Thyroid gland (tissue), 4 donors: ENCODE measurements at places on chromosomes 1 and 21. TPM values are rescaled to one million over a fixed set of nuclear protein-coding genes. Genes with fewer than 3 reads are reported as not detected.
A peak's percentile ranks its signal among the peaks of the same experiment; 100 is the strongest.

DNA sequence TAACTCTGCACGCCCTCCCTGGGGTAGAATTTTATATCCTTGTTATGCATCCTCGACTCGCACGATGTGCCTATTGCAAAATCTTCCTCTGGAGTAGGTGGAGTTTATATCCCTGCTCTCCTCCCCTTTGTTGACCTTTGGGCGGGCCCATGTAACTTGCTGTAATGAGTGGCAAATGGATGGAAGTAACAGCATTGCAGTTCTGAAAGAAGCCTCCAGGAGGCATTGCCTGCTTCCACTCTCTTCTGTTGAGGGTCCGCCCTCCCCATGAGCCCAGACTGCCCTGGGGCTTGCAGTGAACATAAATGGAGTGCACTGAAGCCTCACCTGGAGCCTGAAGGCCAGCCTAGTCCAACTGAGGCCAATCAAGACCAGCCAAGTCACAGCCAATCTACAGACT, 62.2 kb upstream of the GRIK3 start:
- DNase-seq = no peak

- DNase-seq = no peak
These were observed 26.0 kb downstream of the SETD4 start for GRCh38 chr21:36034211-36034913.

DNA sequence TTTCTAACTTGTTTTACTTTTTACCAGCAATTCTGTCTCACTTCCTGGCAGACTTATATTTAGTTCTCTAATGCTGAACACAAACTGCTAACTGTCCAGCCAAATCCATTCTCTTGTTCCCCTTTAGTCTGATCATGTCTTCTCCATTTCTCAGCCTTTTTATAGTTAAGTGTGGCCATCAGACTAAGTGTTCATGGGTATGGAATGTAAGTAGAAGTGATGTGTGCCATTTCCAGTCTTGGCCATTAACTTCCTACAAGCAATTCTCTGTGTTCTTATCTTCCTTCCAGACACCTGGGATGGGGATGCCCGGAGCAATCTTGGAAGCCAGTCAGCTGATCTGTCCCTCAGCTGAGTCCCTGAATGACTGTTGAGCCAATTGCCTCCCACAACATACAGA, 165.8 kb downstream of the ST6GALNAC3 start:
- no peak for DNase-seq

Gene OR2G2
- not detected for total RNA-seq

DNA sequence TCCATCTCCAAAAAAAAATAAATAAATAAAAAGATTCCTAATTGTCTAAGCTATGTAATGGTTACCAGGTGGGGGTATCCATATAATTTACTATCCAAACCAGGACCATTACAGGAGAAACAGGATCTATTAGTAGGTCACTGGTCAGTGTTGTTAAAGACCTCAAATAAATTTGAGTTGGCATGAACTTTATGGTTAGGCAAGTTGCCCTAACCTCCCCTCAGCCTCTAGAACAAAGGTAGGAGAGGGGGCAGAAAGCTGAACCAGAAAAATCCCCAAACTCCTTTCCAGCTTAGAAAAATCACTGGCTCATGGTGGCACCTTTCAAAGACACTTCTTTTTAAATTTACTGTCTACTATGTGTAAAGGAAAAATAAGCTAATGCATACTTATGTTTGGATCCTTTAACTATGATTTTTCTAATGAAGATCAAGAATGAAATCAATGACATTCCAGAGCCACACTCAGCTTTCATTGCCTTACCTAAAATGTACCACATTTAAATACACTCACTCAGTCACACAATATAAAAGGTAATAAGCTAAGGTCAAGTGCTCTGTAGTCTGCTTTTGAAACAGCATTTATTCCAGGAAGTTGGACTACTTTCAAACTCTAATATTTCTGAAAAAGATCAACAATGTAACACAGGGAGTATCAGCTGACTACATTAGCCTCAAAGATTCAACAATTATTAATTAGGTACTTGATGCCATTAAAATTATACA, 13.8 kb downstream of the EIF4G3 start:
- DNase-seq = no peak

DNA sequence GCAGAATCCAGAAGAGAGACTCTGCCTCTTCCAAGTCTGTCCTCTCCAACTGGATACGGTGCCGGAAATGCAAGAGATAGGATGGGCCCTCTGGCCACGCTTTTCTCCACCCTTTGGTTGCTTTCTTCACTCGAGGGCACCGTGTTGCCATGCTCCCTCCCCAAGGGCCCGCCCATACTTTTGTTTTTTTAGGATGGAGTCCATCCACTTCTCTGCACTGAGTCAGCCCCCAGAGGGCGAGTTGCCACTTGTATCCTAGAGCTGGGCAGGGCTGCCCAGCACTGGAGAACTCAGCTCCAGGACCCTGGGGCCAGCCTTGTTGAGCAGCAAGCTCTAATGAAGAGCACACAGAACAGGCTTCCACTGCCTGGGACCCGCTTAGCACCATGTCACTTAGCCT, 25.5 kb downstream of the IFNGR2 start:
- peak; percentile 57 for DNase-seq

Gene ZBED6
- total RNA-seq = 32.1 TPM

Gene NR1I3
- total RNA-seq = not detected
